ENCODE measurements at places on chromosomes 12 and 14.

DNA sequence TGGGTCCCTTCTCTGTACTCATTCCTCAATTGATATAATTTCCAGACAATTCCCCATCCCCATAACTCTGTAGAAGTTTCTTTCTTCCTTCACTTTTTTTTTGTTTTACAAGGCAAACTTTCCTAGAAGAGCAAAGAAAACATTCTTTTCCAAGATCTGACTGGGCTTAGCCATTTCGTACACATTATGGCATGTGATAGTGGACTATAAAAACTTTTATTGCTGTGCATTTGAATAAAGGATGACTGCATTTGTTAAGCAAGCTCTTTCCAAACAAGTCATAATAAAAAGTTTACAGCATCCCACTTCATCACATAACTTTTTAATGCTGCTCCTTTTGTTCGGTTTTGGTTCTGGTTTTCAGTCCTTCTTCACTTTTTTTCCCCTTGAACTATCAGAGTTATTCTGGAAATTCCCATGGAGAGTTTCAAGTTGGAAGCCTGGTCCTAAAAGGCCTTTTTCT, 231.0 kb upstream of the HMGA2 start:
- no peak for DNase-seq

- DNase-seq: no peak
Measured at GRCh38 chr14:26216786-26217185, 381.0 kb downstream of the NOVA1 start.

DNA sequence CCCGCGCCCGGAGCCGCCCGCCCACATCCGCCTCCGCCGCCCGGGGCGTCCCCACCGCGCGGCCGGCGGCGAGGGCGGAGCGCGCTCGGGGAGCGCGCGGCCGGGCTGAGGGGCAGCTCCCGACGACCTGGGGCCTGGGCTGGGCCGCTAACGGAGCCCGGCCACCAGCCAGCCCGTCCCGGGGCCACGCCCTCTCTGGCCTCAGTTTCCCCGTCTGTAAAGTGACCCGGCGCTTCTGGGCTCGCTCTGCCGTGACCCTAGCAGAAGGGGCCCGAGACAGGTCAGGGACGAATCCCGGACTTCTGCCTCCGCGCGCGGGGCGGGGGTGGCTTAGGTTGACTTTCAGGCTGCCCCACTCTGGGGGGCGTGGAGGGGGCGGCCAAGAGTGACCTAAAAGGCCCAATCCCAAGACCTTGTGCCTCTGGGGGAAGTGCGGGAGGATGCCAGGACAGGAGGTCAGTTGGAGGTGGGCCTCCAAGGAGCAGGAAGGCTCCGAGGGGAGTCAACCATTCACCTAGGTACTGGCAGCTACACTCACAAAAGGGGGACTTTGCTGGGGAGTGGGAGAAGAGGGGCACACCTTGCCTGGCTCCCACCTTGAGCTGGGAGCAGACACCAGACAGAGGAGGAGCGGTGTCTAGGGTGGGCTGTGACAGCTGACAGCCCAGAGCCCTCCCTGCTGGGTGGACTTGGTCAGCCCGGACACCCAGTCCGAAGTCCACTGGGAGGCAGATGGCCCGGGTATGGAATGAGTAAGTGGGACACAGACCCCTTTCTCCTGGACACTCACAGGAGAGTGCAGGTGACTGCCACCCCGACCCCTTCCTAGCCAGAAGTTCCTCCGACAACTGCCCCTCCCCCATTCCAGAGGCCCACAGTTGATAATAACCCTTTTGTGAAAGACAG, 486 bp upstream of the AKT1 start:
- no peak for DNase-seq

DNA sequence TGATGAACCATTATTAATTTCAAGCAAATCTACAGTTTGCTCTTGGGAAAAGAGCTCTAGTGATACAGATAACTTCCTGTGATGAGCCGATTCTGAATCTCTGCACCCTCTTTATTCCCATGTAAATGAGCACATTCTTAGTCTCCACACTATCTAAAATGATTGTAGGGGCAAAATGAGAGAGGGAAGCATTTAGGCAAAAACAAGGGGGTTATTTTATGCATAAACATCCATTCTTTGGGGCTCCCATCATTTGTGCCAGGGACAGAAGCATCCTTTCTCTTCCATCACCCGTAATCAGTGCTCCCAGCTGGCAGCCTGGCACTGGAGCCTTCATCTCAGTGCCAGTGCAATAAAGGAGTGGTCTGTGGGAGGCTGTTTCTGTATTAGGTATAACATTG, 1.7 kb upstream of the GPD1 start:
- DNase-seq: no peak

DNA sequence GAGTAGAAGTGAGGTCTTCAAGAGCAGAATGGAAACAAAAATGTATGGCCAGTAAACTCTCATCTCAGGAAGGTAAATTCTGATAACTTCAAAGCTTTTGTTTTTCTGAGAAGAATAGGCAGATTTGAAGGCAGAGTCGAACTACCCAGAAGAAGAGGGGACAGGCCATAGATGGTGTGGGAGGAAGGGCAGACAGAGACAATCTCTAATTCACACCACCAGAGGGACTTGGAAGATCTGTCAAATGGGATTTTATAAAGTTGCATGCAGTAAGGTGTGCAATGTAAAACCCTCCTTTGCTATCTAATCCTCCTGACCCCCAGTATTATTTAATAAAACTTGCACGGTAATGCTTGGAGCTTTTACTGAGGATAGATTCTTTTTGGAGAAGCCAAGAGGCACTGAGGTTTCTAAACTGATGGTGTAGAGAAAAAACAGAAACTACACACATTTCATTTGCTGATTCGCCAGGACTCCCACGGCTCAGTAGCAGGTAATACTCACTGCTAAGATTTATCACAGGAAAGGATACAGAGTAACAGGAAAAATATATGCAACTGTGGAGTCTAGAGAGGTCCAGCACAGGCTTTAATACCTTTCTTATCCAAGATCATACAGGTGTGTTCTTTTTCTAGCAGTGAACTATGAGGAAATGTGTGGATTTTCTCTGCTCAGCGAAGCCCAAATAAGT, 18.3 kb downstream of the SLC38A2 start:
- no peak for DNase-seq

GRCh38 chr14:103562429-103563225, at the start of the genes BAG5 and COA8:
Gene BAG5 (minus strand): TSS chr14:103562657. CDS start chr14:103561164, 1,493 bp downstream.
Gene COA8 (plus strand): TSS chr14:103562960. CDS start chr14:103563002, 42 bp downstream.
- DNase-seq: peak; percentile 77

- peak; percentile 2 for DNase-seq
Measured at GRCh38 chr12:126704609-126705008, 1562.4 kb upstream of the TMEM132C start.

Data from Jurkat, Clone E6-1 (cell line).